Stimulated activated CD4-positive, alpha-beta T cell treated with anti-CD3 and anti-CD28 coated beads, TNF-alpha, amount 100 ng/mL, for 1 hour (primary cell): ENCODE measurements at places on chromosomes 1 and 21.

DNA sequence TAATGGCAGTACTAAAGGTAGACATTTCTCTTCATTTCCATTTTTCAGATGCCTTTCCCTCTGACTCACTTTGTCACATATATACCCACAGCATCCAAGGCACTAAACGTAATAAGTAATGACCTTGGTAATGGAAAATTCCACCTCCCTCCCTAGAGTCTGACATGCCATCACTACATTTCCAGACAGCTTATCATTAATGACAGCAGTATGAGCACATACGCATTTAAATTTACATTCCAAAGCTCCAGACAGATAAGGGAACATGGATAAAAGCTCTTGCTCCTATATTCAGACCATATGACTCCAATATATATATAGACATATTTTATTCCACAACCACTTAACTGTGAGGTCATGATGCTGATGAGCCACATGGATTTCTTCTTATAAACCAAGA is 191.7 kb upstream of the GORAB start:
- no peak for DNase-seq

GRCh38 chr1:202656951-202657646 is 53.2 kb downstream of the SYT2 start:
- no peak for DNase-seq

- DNase-seq = no peak
These were observed 76.1 kb upstream of the KIAA0040 start for GRCh38 chr1:175268720-175269119.

DNA sequence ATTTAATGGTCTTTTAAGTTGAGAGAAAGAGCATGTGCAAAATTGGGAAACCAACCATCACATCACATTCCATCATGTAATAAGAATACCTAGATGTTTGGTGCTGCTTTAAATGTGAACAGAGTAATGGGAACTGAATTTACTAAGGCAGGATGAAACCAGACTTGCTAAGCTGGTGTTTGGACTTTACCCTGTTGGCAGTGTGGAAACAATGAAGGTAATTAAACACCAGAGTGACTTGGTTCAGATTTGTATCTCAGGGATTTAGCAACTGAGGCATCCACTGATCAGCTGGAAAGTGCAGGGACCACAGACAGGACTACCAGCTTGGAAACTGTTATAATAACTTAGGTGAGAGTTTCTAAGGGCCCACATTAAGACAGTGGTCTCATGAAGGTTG is 263.4 kb downstream of the OLFM3 start:
- no peak for DNase-seq
